Activated T-helper 17 cell treated with anti-CD3 and anti-CD28 coated beads, Interleukin-2, amount 50 U/mL, for 72 hours (primary cell): ENCODE measurements at places on chromosomes 11 and 22.

GRCh38 chr11:17921659-17922415, 91.0 kb downstream of the SERGEF start:
- ATAC-seq = no peak

GRCh38 chr11:41920374-41920773, 460.9 kb upstream of the LRRC4C start:
- ATAC-seq = no peak

DNA sequence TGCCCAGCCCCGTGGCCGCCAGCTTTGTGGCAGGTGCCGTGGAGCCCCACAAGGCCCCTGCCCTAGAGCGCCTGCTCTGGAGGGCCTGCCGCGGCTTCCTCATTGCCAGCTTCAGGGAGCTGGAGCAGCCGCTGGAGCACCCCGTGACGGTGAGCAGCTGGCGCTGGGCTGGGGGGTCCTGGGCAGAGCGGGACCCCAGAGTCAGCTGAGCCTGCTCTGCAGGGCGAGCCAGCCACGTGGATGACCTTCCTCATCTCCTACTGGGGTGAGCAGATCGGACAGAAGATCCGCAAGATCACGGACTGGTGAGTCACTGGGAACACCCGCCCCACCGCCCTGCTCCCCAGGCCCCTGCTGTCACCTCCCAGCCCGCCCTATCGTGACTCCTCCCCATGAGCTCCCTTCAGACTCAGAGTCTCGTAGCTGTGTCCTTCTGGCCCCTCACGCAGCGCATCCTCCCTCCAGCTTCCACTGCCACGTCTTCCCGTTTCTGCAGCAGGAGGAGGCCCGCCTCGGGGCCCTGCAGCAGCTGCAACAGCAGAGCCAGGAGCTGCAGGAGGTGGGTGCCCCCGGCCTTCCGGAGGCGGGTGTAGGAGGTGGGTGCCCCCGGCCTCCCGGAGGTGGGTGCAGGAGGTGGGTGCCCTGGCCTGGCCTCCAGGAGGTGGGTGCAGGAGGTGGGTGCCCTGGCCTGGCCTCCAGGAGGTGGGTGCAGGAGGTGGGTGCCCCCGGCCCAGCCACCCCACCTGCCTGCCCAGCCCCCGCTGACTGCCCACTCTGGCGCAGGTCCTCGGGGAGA, 4.7 kb downstream of the TCIRG1 start:
- ATAC-seq = no peak

DNA sequence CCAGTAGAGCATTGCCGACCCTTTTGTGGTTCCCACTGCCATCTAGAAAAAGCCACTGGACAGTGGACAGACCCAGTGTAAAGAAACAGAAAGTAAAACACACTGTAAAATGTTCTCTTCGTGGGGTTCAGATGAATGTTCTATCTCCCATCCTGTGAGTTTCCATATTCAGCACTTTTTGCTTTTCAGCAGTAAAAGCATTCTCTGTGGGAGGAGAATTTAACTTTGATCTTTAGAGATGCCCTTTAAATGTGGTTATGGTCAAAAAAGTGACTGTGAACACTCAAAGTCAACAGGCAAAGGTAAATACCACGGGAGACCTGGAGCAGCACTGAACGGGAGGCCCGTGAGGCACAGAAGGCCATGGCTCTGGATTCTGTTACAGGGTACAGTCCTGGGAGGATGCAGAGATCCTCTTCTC, 53.9 kb downstream of the FLI1 start:
- peak; percentile 84 for ATAC-seq

- no peak for ATAC-seq
Measured at GRCh38 chr11:45096636-45097035, 49.8 kb upstream of the PRDM11 start.

DNA sequence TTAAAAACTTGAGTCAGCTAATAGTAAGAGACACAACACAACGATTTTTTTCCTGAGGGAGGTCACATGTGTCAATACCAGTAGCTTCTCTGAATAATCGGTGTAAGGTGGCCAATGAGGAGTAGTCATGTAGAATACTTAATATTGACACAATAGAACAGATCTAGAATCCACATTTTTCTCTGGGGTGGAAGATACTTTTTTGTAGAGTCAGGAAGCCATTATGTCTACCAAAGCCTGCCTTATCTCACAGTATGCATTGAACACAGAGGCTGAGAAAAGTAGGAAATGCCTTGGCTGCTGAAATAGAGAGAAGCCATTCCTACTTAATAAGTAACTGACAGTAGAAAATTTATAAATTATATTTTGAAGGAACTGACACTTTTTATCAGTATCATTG, 725.0 kb downstream of the METTL15 start:
- no peak for ATAC-seq

DNA sequence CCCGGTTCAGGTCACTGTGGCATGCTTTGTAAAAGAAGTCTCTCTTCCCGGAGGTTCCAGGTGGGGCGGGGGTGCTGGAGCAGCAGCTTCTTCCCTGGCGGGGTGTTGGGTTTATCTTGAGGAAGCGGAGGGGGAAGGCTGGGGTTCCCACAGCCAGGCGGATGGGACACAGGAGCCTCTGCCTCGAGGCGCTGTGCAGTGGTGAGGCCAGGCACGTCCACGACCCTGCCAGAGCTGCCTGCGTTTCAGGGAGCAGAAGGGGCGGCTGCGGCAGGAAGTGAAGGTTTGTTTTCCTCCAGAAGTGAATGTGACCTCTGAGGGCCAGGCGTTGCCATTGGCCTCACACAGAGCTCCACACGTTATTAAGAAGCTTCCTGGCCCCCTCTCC, 20.1 kb upstream of the ADORA2A start:
- no peak for ATAC-seq

DNA sequence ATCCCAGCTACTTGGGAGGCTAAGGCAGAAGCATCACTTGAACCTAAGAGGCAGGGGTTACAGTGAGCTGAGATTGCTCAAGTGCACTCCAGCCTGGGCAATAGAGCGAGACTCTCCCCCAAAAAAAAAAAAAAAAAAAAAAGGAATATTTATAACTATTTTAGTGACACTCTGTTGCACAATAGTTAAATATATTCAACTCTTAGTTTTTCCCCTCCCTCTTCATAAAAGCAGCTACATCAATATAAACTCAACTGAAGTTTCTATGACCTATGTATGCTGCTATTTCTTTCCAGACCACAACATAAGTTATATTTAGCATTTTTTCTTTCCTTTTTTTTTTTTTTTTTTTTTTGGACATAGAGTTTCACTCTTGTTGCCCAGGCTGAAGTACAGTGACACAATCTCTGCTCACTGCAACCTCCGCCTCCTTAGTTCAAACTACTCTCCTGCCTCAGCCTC, 19.2 kb downstream of the CELF1 start:
- no peak for ATAC-seq

- no peak for ATAC-seq
Measured at GRCh38 chr11:125603207-125603606, 10.6 kb downstream of the STT3A start.

- no peak for ATAC-seq
Measured at GRCh38 chr11:116540645-116541304, 232.0 kb downstream of the BUD13 start.

DNA sequence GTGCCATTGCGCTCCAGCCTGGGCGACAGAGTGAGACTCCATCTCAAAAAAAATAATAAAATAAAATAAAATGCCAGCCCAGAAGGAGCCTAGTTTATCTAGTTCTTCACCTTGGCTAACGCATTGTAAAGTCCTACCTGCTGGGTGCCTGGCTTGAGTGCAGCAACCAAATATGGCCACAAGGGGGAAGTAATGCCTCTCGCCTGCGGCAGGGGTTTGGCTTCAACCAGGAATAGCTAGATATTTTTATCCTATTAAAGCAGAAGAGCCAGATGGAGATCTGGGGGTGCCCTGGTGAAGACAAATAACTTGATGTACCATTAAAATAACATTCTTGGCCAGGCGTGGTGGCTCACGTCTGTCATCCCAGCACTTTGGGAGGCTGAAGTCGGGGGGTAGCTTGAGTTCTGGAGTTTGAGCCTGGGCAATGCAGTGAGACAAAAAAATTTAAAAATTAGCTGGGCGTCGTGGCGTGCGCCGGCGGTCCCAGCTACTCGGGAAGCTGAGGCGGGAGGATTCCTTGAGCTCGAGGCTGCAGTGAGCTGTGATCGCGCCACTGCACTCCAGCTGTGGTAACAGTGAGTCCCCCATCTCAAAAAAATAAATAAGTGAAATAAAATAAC, 20.6 kb upstream of the PLEKHB1 start:
- ATAC-seq = peak; percentile 72

DNA sequence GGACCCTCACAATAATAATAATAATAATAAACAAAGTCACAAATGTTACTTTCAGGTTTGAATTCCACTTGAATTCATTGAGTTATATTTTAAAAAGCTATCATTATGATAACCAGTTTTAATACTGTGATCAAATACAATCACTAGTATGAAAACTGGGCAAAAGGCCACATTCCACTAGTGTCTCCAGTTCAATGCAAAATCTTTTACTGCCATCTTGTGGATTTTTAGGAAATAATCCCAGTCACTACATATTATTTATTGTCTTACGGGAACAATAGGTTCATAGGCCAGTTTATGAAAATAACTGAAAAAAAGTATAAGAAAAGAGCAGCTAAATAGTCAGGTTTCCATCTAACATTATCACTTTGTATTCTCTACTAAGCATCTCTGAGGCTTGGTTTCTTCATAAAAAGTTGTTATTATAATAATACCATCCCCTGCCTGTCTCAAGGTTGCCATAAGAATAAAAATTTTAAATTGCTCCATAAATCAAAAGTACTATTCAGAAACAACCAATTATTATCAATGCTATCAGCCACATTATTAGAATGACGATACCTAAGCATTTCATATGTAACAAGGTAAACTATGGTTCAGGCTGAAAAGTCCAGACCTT, 533.9 kb upstream of the CCDC90B start:
- no peak for ATAC-seq

- no peak for ATAC-seq
Measured at GRCh38 chr11:103700622-103701021, 335.8 kb upstream of the DDI1 start.

- ATAC-seq = no peak
Measured at GRCh38 chr11:108984523-108984922, 319.7 kb downstream of the DDX10 start.

DNA sequence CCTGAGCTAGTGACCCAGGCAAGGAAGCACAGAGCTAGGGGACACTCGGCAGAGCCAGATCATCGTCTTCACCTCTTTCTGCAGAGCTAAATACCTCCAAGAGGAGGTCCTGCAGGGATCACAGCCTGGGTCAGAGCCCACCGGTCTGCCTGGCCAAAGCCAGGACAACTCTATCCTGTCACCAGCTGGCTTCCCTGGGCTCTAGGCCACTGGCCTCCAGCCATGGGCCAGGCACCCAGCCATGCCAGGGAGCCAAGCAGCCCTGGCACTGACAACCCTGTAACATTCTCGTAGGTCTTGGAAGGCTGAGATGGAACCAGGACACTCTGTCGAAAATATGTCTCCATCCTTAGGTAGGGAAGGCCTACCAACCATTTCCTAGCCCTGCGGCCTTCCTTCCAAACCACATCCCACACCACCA, 270.1 kb downstream of the BUD13 start:
- ATAC-seq = no peak

DNA sequence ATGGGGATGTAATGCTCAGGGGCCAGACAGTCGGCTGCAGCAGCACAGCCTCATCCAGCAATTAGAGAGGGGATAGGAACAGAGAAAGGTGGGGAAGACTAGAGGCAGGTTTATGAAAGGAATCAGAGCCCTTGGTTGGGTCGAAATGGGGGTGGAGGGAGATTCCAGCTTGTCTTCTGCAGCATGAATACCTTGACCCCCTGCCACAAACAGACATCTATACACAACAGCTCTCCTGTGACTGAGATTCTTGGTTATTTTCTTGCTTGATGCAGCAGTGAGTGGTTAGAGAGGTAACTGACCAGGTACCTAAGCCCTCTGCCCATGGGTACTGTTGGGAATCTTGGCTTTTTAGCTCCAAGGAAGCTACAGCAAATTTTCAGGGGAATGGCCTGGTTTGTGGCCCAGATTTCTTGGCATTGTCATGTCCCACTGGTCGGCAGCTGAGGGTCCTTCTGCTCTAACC, at the start of gene TRIM49D1:
Gene TRIM49D1, minus strand, starts transcription at position 51 of the 466 bp plus-strand sequence. CDS start 4,535 bp downstream, outside the sequence.
- no peak for ATAC-seq

DNA sequence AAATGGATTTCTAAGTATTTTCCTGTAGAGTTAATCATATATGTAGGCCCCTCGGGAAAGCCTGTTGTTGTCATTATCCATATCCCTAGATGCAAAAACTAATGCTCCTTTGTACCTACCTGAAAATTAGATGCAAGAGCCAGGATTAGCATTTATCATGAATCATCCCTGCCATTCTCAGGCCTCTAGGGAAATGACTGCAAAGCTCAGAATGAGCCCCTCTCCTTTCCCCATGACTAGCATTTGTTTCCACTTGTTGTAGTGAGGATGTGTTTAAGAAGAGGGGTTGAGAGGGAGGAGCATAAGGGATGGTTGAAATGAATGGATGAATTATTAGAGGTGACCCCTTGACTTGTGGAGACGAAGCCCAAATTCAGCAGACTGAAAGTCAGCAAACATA, 537.9 kb downstream of the NTM start:
- no peak for ATAC-seq

GRCh38 chr11:94741022-94741679, 27.0 kb upstream of the AMOTL1 start:
- ATAC-seq = no peak

GRCh38 chr22:48796310-48797015, 1031.2 kb downstream of the BRD1 start:
- ATAC-seq = no peak

GRCh38 chr11:93489841-93490240, 53.4 kb downstream of the SMCO4 start:
- no peak for ATAC-seq

- ATAC-seq = no peak
Measured at GRCh38 chr22:28454431-28455064, 225.1 kb downstream of the TTC28 start.

- no peak for ATAC-seq
Measured at GRCh38 chr11:64339286-64339685, 718 bp upstream of the CCDC88B start.

DNA sequence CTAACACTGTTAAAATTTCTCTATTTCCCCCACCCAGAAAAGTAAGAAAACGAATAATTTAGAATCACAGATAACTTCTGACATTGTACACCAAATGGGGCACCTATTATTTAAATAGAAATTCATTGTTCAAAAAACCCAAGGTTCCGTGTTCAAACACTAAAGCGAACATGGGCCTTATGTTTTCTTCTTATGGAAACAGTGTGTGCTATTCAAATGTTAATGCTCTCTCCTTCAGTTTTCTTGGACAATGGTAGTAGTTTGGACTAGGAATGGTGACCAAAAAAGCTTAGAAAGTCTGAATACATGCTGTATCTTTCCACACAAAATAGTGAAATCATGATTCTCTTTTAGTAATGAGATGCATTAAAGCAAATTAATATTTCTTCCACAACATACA, 33.7 kb downstream of the VSIG10L2 start:
- no peak for ATAC-seq

DNA sequence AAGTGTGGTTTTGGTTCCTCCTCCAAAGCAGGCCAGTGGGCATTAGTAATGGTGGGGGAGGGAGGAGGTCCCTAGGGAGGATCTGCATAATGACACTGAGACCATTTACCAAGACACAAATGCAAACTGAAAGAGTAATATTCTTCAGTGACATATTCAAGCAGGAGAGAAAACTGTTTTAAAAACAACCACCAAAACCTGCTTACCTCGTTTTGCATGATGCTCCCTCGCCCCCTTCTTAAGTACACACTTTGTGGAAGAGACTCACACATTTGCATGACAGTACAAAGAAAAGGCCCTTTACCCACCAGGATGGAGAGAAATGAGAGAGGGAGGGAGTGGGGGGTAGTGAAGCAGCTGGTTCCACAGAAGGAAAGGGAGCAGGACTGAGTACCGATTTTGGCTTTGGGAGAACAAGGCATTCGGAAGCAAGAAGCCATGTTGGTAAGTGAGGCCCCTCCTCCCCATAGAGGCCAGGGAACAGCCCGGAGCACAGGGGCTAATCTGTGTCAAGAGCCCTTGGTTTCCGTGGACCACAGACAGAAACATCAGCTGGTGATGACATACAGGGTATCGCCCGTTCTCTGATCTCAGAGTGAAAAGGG, 13.0 kb upstream of the OPCML start:
- ATAC-seq = no peak
